Kidney glomerular epithelial cell (primary cell): ENCODE measurements at places on chromosomes 5 and 9.

- no peak for DNase-seq
Measured at GRCh38 chr5:108660291-108660690, 87.4 kb upstream of the FER start.

GRCh38 chr9:2271426-2271825 lies 256.3 kb downstream of the SMARCA2 start:
- DNase-seq = no peak

- no peak for DNase-seq
Measured at GRCh38 chr9:131663288-131663687, 76.6 kb downstream of the RAPGEF1 start.

GRCh38 chr5:438481-438981 lies 4.4 kb upstream of the EXOC3 start:
- no peak for DNase-seq

- peak; percentile 49 for DNase-seq
Measured at GRCh38 chr5:446883-447263, 3.9 kb downstream of the EXOC3 start.

DNA sequence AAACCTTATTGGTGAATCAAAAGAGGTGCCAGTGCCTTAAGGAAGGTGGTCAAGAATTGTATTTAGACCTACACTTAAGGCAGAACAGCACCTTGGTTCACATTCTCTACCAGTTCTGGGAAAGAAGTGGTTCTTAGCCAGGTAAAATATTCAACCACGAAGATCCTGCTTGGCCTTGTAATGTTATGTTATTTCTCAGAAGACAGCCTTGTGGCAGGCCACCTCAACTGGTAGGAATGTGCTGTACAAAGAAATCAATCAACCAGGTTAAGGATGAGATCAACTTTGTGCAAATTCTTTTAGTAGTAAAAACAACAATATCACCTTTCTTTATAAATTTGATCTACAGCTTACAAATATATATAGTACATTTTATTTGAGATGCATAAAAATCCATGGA lies 246.8 kb downstream of the ARRDC3 start:
- DNase-seq = peak; percentile 93

DNA sequence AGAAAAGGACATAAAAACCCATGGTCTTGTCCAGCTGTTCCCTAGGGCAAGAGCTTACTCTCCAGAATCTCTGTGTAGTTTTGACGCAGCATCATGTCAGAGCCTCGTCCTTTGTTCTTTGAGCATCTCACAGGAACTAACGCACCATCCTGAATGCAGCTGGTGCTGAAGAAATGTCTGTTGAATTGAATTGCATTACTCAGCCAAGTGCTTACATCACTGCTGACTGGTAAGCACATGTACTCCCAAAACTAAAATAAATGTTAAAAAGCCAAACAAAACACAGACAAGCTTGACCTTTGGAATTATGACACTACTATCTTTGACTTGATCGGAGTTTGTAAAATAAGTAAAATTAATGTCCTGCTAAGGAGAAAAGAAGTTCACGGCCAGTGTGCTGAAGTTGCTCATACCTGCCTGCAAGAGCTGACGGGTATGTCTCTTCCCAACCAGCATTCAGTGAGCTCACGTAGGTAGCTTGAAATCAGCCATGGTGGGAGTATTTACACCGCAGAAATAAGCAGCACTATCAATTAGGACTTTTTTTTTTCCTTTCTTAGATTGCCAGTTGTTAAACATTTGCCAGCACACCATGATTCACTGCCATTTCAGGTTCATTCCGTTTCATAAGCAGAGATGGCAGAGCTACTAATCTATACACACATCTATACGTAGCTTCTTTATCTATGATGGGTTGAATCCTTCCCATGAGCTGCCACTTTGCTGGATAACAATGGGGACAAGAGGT lies 310.6 kb upstream of the MSX2 start:
- no peak for DNase-seq

DNA sequence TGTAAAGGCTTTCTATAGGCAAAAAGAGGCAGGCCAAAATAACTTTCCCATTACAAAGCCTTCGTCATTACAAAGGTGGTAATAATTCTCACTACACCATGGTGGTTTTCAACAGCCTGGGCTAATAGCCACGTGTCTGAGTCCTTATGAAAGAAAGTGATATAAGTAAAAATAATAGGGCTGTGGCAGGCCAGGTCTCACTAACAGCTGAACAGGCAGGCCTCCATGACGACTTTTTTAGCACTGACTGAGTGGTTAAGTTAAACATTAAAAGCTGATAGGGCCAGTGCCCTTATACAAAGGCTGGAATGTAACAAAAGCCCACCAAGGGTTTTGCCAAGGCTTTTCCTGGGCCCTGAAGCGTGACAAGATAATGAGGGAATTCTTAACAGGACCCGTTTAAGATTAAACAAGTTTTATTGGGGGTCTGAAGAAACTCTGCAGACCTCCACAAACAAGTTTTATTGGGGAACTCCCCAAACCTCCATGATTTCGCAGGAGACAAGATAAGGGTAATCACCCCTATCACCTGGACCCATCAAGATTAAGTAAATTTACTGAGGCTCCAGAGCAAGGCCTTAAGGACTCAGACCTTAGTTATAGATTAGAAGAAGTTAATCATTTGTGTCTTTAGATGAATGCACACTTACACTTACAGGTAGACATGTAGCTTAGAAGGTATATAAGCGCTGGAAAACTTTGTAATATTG lies 412.9 kb downstream of the CHSY3 start:
- peak; percentile 19 for DNase-seq

- DNase-seq = no peak
Measured at GRCh38 chr5:17384181-17384580, 113.8 kb upstream of the TAF11L2 start.

DNA sequence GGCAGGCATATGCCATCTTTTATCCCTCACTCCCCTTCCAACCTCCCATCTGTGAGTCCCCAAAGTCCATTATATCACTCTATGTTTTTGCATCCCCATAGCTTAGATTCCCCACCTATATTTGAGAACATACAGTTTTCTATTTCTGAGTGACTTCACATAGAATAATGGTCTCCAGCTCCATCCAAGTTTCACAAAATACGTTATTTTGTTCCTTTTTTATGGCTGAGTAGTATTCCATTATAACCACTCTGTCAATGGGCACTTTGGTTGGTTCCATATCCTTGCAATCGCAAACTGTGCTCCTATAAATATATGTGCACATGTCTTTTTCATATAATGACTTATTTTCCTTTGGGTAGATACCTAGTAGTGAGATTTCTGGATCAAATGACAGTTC lies 178.6 kb downstream of the GAS1 start:
- no peak for DNase-seq

DNA sequence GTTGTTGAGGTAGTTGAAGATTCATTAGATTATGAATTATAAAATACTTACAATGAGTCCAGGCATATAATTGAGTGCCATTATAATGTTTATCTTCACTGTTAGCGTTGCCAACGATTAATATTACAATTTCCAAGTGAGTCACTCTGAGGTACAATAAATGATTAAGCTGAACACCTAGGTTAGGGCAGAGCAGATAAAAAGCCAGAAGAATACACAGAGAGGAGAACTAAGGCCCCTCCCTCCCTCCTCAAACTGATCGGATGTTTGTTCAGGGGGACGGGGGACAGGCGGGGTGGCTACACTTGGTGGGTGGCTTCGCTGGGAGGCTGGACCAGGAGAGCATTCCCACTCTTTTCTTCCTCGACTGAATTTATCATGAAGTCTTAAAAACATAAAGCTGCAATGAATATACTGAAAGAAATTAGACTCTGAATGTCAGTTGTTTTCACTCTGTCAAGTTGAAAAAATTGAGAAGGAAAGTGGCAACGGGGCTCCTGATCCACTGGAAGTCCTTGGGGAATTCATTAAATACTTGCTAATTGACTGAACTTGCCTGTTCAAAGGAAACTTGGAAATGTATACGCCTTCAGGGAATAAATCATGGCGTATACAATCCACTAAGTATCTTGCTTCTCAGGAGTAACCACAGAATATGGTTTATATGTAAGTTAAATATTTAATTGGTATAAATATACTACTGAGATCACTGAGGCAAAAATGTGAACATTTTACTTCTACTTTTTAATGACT lies 198.1 kb downstream of the TSSK1B start:
- peak; percentile 27 for DNase-seq

DNA sequence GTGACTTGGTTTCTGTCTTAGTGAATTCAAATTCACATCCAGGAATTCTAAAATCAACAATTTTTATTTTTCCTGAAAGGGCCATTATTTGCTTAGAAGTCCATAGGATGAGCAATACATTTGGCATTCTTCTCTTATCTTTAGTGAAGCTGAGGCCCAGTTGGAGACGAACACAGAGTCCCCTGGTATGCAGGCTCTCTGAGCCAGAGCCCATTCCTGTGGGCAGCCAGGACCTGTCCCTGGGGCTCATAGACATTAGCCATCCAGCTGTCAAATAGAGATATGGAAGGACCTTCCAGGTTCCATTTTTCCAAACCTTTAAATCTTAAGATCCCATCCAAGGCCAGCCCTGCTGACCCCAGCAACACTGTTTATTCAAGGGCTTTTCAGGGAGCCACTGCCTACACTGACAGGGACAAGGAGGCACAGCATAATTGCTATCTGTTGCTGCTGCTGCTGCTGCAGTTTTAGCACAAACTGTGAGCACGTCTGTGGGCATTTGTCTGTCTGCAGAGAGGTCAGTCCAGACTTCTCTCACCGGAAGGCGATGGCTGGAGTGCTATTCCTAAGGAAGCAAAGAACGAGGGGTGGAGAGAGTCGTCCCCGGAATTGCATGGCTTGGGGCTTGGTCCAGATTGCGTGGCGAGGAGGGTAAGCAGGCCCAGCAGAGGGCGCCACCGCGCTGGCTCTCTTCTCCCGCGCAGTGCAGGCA lies 639.0 kb downstream of the CCDC171 start:
- peak; percentile 85 for DNase-seq

GRCh38 chr5:56176155-56176798 lies 56.9 kb downstream of the ANKRD55 start:
- no peak for DNase-seq

- peak; percentile 86 for DNase-seq
Measured at GRCh38 chr9:130857864-130858738, 23.0 kb downstream of the ABL1 start.

DNA sequence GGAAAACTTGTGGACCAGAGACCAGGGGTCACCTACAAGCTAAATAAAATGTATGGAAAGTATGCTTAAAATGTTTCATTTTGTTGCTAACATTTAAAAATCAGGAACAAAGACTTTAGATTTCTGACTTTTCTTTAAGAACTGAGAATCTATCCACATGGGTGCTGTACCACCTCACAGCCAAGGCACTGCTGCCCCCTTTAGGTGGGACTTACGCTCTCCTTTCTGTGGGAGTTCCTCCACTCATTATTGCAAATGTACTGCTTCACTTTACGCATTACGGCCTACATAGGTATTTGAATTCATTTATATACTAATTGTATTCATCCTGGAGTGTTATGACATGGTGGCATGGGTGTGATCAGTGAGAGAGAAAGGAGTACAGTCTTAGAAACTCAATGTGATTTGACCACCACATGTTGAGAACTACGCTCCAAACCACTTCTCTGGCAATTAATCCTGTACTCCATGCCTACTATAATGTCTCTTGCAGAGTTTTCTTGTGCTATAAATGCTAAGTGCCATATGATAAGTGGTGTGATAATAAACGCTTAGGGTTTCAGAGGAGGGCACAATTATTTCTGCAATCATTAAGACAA lies 24.7 kb upstream of the CETN3 start:
- DNase-seq = no peak

DNA sequence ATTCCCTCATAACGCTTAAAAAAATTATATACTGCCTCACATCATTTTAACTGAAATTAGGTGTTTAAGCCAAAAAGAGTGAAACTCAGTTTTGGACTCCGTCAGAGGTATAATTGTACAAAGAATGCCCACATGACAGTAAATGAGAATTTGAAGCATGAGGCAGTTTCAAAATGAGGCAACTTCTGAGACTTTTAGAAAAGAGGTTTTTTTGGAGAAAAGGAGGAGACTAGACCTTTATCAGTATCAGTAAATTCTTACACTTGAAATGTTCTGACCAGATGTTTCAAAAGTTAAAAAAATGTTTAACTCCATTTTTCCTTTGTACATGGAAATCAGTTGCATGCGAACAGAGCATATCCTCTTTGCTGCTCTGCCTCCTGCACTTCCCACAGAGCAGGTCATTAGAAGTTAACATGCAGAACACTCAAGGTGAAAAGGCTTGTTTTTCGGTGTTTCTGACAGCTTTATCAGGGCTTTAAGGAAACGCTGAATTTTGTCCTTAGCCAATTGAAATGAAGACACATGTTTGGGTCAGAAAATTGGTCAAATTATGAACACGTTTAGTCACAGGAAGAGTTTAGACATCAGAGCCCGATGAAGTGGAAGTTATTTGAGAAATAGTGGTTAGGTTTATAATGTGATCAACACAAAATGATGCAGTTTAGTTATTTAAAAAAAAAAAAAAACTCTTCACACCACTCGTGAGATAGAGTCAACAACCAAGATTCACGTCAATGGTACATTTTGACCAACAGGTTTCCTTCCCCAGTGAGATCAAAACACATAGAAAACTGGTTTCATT lies 59.5 kb downstream of the PIK3R1 start:
- no peak for DNase-seq
